ENCODE measurements at places on chromosomes 12 and 14.

DNA sequence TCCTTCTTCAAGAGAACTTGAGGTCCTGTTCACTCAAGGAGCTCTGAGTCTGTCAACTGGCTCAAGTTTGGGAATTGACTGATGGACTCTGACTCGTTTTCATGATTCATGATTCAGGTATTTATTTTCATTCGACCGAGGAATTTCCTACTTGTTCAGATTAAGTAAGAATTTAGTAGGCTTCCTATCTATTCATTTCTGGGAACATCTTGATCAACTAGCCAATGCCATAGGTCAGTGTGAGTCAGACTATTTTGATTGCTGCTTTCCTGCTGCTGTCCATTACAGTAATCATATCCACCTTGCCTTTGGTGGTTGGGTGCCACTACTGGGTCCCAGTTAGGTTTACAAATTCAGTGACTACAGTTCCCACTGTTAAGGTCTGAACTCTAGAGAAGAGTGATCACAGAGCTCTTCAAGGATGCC lies 6.1 kb downstream of the FAM186A start:
- DNase-seq: peak; percentile 79

- no peak for DNase-seq
These were observed 185.7 kb downstream of the SRGAP1 start for GRCh38 chr12:64030155-64030554.

DNA sequence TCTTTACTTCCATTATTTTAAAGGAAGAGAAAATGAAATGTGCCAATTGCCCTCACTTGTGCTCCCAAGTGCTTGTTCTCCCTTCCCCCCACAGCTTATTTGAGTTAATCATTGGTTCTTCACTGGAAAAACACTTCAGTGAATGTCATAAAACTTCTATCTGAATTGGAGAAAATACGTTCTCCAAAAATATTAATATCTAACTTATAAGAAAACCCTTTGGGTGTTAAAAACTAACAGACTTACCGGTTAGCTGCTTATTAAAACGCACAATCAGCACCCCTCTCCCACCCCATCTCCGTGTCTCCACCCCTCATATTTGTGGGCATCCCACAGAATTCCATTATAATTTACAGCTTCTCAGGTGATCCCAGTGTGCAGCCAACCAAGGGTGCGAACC lies 31.7 kb downstream of the PLEKHA5 start:
- no peak for DNase-seq

- DNase-seq: no peak
These were observed 23.6 kb downstream of the DAD1 start for GRCh38 chr14:22565391-22565945.

DNA sequence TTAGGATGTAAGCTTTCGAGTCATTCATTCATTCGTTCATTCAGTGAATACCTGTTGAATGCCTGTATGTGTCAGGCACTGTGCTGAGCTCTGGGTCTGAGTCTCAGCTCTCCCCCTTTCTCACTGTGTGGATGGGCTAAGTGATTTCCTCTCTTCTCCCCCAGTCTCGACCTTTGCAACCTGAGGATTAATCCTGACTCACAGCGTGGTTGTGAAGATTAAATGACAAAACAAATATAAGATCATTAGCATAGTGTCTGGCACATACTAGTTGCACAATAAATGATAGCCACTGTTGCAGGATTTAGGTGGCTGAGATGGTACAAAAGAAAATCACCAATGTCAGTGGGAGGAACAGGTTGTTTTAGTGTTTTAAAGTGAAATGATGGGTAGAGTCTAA lies 136.7 kb downstream of the GPR135 start:
- no peak for DNase-seq

DNA sequence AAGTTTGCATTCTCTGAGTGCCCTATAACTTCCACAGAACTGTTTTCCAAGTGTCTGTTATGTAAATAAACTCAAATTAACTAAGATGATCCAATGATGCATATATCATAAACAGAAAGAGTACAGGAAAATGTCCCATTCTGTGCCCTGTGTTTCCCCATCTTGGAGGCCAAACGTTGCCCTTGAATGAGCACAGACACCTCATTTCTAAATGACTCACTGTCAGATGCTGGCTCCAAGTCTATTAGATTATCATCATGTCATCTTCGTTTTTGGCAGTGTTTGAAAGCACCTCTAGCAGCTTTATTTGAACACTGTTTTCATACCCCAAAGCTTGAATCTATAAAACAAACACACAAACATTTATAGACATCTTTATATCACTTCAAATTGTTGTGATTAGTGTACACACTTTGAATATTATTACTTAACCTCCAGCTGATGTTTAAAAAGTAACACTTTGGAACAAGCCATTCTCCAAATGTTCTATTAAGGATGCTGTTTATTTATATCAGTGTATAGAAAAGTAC lies 424.2 kb downstream of the NOVA1 start:
- no peak for DNase-seq

DNA sequence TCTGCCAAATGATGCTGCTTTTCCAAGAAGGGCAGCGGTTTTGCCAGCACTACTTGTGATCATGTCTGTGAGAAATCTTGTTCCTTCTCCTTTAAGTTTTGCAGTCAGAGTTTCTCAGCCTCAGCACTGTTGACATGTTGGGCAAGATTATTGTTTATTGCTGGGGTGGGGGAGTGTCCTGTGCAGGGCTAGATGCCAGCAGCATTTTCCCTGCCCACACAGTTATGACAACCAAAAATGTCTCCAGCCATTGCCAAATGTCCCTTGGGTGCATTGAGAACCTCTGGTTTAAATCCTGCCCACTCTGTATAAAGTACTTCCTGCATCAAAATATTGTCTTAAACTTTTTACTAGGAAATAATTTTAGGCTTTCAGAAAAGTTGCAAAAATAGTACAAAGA lies 20.0 kb downstream of the TMEM132C start:
- DNase-seq: no peak

GRCh38 chr12:4431866-4432265 lies 13.7 kb downstream of the FGF6 start:
- no peak for DNase-seq

GRCh38 chr14:72416892-72417291 lies 477.0 kb downstream of the DPF3 start:
- no peak for DNase-seq

DNA sequence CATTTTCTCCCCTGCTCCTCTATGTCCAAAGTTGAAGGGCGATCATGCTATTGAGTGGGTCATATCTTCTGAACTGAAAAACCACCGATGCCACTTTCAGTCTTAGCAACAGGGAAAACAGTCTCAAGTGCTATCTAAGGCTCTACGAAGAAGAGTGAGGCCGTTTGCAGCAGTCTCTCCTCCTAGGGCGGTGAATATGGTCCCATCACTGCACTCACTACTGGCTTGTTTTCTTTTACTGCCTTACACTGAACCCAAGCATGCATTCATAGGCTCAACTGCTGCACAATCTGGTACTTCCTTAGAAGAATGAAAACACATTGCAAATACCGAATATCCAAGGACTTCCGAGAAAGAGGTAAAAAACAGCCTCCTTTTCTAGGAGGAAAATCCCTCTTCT lies 92.1 kb downstream of the DNAH10 start:
- no peak for DNase-seq

DNA sequence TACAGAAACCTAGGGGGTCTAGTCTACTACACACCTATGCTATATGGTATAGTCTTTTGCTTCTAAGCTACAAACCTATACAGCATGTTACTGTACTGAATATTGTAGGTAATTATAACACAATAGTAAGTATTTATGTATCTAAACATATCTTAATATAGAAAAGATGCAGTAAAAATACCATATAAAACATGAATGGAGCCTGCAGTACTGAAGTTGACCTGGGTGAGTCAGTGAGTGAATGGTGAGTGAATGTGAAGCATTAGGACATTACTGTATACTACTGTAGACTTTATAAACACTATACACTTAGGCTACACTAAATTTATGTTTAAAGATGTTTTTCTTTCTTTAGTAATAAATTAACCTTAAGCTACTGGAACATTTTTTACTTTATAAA lies 13.1 kb upstream of the ABCD2 start:
- no peak for DNase-seq

- DNase-seq: peak; percentile 19
These were observed 316.4 kb downstream of the ZFP36L1 start for GRCh38 chr14:68476212-68477109.

GRCh38 chr14:71753976-71754375 lies 178.3 kb upstream of the RGS6 start:
- DNase-seq: no peak

DNA sequence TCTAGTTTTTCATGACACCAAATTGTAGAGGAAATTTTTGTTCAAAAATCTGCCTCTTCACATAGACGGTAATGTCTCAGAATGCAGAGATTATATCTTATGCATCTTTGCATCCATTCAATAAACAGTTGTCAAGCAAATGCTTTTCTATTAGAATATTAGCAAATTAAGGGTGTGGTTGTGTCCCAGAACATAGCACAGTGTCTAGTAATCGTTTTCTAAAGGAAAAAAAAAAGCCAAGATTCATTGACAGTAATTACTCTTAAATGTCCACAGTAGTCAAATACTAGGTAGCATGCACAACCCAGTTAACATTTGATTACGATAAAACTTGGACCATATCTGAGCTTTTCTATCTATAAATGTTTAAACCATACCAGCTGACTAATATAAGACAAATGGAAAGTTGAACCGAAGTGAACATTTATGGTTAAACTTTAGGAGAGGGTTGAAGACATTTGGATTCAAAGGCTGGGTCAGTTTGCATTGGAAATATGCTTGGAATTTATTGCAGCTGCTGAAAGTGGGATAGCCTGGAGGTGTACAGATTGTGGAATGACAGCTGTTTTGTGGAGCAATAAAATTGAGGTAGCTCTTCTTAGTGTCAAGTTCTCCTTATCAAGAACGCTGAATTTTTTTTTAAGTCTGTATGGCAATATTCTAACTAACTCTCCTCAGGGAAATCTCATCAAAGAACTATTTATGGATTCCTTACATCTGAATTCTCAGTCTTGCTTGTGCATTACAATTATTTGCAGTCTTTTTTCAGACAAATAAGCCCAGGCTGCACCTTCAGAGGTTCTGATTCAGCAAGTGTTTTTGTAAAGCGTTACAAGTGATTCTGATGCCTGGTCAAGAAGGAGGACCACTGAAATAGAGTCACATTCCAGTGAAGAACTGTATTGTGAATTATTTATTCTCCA lies 66.7 kb upstream of the ATP2B1 start:
- no peak for DNase-seq

DNA sequence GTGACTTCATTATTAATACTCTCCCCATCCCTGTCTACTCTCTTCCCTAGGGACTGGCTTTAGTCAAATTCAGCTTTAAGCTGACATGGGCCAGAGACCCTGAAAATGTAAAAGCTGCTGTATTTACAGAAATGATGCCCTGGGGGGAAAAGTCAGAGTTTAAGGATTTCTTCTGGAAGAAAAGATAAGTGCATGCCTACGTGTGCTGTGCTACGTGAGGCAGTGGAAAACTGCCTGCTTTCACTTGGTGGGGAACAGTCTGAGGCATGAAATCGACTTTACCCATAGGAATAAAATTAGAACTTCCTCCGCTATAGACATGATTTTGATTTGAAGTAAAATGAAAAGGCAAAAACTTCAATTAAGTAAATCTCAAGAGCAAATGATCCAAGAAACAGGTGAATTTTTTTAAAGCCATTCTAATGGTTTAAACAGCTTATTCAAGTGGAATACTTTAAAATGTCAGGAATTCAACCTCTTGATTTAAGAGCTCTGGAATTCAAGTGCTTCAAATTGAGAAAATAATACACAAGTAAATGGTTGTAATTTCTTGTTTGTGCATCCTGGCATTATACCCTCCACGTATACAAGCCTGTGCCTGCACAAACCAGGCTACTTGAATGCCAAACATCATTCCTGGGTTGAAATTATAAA lies 168.5 kb downstream of the FOXN3 start:
- no peak for DNase-seq

GRCh38 chr12:81295251-81295650 lies 217.4 kb downstream of the ACSS3 start:
- no peak for DNase-seq
